Stimulated activated CD8-positive, alpha-beta memory T cell treated with anti-CD3 and anti-CD28 coated beads, Interleukin-7, amount 100 ng/mL, for 48 hours (primary cell): ENCODE measurements at places on chromosomes 12 and 14.

DNA sequence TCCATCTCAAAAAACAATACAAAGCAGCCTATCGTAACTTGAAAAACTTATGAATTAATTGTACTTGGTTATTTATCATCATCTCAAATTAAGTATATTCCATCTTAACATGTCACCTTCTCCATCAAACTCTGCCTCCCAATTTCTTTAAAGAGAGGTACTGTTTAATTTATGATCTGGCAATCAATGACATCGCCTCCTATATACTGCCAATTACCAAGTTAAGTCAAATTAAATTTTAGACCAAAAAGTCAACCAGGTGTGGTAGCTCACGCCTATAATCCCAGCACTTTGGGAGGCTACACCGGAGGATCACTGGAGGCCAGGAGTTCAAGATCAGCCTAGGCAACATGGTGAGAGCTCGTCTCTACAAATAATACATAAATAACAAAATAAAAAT, 37.7 kb downstream of the HECTD1 start:
- DNase-seq = no peak

DNA sequence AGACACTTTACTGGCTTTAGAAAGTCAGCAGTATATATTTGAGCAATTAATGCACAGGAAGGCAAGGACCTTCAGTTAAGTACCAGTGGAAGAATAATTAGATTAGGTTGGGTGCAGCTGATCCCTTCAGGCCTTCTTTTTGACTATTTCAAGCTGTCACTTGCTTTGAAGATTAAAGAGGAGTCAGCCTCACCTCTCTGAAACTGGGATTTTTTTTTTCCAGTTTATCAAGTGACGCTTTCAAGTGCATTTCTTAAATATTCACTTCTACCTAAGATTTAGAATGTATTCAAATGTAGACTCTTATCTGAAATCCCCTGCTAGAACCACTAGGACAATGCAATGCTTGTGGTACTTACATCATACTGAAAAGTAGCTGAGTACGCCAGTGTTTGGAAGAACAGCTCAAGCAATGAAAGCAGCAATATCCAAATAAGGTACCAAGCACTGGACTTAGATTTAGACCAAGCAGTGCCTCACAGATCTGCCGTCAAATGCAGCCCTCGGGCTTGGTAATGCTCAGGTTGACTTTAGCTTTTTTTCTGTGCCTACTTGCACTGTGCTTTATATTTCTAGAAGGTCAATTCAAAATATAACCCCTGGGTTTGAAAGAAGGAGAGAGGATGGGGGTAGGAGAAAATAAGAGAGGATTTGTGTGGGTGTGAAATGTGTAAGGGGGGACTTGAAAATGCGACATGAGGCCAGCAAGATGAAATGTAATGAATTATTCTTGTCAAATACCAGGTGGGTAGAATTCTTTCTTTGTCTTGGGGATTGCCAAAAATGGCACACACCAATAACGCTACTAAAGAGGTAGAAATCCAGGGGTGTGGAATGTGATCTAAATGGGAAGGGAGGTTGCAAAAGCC, 3.7 kb upstream of the FERMT2 start:
- no peak for DNase-seq

DNA sequence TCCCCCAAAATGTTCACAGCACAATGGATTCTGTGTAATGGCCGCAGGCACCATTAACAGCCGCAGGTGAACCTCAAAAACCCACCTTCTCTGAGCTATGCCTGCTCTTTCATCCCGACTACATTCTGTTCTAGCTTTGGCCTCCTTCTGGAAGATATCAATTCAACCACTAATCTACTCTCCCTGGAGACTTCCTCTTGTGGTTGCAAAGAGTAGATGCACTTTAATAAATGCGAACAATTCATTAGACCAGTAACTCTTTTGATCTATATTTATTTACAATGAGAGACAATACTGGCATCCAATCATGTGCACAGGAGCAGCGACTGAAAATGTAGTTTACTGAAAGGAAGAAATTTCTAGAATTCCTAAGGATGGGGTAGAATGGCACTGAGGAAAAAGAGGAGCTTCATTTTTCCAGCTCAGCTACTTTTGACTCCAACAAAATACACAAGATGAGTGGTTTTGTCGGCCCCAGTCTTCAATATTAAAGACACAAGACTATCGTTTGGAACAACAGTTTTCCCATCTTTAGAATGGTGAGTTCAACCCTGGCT, 5.3 kb downstream of the GRIN2B start:
- no peak for DNase-seq

DNA sequence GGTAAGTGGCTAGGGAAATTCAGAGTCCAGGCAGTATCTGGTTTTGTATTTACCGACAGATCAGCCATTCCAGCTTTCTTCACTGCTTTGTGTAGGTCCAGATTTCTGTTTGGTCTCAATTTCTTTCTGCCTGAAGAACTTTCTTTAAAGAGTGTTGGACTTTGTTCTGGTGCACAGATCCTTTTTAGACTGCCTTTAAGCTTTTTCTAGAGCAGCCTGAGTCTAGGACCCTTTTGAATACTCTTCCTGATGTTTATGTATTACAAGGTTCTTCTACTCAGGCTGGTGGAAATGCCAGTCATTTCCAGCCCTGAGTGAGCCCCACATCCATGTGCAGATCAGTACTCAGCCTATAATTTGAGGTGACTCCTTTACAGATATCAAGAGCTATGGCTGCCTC, 54.7 kb downstream of the DAAM1 start:
- no peak for DNase-seq

GRCh38 chr12:108090107-108090899, 38.8 kb upstream of the WSCD2 start:
- DNase-seq = no peak

GRCh38 chr12:102917026-102917787, at the start of gene PAH:
Gene PAH (minus strand): TSS chr12:102917244. CDS start chr12:102917130, 114 bp downstream.
- peak; percentile 1 for DNase-seq

- no peak for DNase-seq
Observed at GRCh38 chr14:47549886-47550285, 125.5 kb downstream of the MDGA2 start.

GRCh38 chr12:58764100-58764953, 156.0 kb downstream of the LRIG3 start:
- no peak for DNase-seq

DNA sequence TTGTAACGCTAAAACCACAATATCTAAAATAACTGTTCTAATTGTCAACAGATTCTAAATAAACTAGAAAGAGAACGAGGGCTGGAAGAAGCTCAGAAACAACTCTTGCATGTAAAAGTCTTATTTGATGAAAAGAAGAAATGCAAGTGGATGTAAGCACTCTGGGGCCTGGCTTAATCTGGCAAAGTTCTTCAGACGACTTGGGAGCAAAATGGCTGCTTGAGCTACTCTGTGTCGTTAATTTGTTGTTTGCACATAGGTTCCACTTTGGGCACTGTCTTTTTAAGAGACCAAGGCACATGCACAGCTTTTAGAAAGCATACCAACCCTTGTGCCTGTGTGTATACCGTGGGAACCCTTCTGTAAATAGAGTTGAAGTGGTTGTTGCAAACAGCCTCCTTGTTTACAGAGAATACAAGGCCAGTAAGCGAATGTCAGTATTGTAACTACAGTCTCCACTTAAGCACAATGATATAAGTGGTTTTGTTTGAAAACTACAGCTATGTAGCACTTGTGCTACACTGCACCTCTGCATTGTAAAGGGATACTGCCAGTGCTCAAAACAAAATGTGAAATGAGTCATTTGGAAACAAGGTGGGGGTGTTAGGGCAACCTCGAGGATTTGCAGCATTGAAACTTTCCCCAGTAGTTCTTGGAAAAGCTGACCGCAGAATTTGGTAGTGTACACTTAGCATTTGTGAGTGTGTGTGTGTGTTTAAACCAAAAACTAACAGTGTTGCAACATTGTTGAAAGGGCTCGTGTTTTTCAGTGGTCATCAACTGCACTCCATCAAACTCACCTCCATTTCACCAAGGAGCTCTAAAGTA, 154.3 kb downstream of the CEP83 start:
- DNase-seq = peak; percentile 19

GRCh38 chr12:39127401-39127800, 222.0 kb upstream of the CPNE8 start:
- DNase-seq = no peak

- no peak for DNase-seq
Observed at GRCh38 chr14:32022525-32022924, 54.6 kb upstream of the ARHGAP5 start.

GRCh38 chr14:55180434-55180833, 11.0 kb downstream of the DLGAP5 start:
- DNase-seq = no peak

- no peak for DNase-seq
Observed at GRCh38 chr14:34224221-34224620, 237.8 kb downstream of the SPTSSA start.

DNA sequence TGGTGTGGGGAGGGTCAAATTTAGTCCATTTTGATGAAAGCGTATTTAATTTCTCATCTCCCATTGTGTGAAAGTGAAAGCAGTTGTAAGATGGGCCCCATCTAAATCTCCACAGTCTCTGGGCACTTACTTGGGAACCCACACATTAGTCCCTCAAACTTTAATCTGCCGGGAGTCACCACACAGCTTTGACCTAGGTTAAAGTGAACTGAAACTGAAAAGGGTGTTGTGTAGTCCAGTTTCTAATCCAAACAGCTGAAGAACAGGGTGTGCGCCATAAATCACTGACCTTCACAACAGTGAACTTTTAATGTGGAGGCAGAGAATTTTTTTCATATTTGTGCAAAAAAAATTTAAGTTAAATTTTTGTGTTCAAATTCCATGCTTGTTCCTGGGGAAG, 48.4 kb upstream of the PTPRO start:
- no peak for DNase-seq

DNA sequence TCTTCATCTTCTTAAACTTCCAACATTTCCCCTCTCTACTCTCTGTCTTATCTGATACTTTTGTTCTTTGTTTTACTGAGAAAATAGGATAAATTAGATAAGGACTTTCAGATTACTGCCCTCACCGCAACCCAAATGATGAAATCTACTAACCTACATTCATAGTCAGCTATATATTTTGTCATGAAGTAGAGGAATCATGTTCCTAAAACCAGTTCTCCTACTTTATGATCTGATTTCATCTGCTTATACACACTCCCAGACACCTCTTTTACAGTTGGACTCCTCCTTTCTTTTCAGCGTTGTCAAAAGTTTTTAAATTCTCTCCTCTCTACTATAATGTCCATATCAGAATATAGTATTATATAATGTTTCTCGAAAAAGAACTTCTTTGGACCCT, 29.7 kb downstream of the MGAT4C start:
- no peak for DNase-seq

- DNase-seq = no peak
Observed at GRCh38 chr12:14547571-14547970, 20.1 kb downstream of the PLBD1 start.

GRCh38 chr14:35855876-35856481, 29.8 kb downstream of the BRMS1L start:
- no peak for DNase-seq

DNA sequence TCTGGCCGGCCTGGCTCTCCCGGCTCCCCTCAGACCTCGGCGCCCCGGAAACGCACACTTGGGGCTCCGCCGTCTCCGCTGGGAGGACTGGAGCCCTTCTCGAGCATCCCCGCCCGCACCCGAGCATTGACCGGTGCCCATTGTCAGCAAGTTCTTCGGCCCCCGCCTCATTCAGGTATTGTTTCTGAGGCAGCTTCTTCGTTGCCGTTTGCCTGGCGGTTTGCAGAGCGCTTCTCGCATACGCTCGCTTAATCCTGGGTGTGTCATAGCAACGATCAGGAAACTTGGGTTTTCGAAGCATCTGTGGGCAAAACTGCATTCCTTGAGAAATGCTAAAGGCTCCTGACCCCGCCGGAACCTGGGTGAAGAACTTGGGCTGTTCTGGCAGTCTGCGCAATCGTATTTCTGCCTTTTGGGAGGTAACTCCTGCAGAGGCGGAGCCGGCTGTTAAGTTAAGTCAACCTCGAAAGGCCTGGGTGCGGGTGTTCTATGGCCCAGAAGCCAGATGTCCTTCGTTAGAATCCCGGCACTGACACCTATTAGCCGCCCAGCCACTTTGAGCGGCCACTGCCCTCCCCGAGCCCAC, 518 bp downstream of the GSKIP start:
- DNase-seq = no peak

DNA sequence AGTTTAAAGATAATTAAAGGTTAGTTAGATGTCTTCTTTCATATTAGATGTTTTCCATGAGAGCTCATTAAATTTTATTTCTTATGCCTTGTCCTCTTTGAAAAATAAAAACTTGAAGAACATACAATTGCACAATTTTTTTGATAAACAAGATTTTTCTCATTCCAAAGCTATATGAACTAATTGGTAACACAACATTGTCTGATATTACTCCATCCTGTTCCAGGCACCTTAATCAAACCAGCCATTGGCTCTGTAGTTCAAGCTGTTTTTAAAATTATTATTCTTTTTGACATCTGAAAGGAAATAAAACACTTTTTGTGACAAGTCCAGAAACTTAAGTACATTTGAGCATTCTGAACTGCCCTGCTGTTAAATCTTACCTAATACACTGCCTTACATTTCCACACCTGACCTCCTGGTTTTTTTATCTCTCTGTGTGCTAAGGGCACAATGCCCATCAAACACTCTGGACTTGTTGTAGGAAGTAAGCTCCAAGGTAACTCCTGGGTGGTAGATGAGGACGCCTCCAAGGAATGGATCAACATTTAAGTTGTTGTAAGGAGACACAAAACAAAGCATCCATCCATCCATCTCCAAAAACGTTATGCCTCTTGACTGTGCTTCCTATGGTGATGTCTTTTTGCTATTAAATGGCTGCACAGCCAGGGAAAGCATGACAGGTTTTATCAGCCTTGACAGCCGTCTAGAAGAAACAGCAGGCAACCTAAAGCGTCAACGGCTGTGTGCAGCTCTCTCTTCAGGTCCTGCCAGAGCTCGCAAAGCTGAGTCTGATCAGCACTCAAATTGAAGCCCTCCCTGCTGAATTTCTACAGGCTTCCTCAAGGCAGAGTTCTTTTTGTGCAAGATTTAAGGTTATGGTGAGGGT, 449.9 kb upstream of the FLRT2 start:
- DNase-seq = no peak

- DNase-seq = no peak
Observed at GRCh38 chr12:75960954-75961661, 70.5 kb downstream of the PHLDA1 start.

DNA sequence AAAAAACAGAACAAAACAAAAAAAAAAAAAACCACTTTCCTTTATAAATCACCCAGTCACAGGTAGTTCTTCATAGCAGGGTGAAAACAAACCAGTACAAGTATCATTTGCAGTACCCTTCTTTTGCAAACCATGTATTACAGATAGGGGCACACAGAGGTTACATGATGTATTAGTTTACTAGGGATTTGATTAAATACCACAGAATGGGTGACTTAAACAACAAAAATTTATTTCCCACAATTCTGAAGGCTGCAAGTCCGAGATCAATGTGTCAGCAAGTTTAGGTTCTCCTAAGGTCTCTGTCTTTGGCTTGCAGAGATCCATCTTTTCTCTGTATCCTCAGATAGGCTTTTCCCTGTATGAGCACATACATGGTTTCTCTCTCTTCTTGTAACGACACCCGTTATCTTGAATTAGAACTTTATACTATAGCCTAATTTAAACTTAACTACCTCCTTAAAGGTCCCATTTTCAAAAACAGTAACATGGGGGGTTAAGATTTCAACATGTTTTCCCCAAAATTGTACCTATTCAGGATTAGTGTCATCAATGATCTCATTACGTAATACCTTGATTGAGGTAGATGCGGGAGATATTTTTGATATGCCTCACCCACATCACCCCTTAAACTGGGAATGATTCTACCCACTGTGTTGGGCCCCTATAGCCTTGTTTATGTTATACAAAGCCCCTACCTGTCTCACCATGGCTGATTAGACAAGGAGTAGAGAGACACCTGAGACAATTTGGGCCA, 3.5 kb upstream of the CEP128 start:
- no peak for DNase-seq
